Umbilical cord (tissue), 2 donors: ENCODE measurements at places on chromosomes 3 and 15. TPM values are rescaled to one million over a fixed set of nuclear protein-coding genes. Genes with fewer than 3 reads are reported as not detected.
A peak's percentile ranks its signal among the peaks of the same experiment; 100 is the strongest.

Gene TP53BP1
- total RNA-seq, result 52.7 TPM

Gene NEK10
- 4.6 TPM for total RNA-seq

Gene OIP5
- total RNA-seq, result 1.4 TPM

DNA sequence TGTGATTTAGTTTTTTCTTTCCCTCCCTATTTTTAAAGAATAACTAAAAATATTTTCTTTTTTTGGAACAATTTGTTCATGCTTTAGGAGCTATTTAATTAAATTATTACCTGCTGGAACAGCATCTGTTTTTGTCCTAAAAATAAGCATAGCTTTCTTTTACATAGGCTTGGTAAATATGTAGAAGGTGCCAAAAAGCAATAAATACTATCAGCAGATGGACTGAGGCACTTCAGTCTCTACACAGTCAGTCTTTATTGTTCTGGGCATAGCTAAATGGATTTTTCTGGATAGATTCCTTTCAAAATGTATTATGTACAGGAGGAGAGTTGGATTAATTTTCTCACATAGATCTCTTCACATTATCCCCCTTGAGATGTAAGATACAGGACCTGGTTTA, 223.5 kb downstream of the NAALADL2 start:
- no peak for DNase-seq

DNA sequence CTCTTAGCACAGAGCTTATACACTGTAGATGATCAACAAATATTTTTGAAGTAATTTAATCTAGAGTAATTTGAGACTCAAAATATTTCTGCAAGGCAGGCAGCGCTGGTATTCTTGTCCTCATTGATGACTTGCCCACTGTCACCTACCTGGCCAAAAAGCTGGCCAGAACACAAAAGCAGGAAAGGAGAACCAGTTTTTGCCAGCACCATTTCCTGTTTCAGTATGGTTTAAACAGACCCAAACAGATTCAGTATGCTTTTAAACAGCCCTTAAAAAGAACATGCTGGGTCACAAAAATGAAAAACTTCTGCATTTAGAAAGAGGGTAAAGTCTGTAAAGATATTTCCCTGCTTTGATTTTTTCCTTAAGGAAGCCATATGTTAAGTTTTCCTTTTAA, 42.3 kb upstream of the ZNF280D start:
- DNase-seq, result peak; percentile 20

GRCh38 chr3:139202226-139202958, 141.4 kb upstream of the MRPS22 start:
- no peak for DNase-seq

DNA sequence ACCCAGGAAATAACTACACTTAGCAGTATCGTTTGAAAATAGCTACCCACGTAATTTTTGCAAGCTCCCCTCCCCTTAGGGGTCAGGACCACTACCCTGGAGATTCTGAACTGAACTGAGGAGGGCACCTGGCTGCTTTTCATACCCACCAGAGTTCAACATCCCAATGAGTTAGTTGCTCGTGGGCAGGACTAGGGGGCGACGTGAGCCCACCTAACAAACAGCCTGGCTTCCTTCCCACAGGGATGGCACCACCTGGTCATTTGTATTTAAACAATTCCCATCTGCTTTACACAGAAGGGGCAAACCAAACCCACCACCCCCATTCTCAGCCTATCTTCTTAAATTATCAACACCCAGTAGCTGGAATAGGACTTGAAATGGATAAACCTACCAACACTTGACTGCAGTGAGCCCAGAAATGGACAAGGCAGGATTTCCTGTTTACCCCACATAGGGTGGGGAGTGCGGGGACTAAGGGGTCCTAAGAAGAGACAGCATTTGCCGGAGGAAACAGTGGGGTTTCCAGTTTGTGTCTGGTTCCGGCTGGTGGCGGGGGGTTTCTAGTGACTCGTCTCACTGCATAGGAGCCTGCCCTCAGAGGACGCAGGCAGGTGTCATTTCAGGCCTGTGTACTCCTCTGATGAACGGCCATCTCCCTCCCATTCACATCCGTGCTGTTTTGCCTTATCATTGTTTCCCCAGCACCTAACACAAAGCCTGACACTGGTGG, 11.6 kb upstream of the VGLL4 start:
- no peak for DNase-seq

- no peak for DNase-seq
Observed at GRCh38 chr3:40302784-40303183, 6.7 kb upstream of the EIF1B start.

DNA sequence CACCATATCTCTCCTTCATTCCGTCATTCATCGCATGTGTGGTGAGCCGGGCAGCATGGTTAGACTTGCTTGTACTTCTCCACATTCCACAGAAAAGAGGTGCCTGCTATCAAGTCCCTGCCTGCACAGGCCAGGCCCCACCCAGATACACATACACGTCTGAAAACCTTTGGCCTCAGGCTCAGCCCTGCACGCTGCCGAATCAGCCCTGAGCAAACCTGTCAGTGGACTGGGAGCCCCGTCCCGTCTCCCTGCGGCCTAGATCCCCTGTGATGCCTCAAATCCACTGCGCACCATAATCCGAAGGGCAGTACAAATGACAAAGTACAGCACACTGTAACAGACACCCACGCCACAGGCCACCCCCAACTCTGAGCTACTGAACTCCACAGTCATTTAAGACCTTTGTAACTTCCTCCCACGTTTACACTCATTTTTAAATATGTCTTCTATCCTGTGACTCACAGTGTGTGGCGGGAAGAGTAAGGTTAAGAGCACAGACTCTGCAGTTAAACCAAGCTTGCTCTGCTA, 67.1 kb downstream of the MB21D2 start:
- peak; percentile 81 for DNase-seq

DNA sequence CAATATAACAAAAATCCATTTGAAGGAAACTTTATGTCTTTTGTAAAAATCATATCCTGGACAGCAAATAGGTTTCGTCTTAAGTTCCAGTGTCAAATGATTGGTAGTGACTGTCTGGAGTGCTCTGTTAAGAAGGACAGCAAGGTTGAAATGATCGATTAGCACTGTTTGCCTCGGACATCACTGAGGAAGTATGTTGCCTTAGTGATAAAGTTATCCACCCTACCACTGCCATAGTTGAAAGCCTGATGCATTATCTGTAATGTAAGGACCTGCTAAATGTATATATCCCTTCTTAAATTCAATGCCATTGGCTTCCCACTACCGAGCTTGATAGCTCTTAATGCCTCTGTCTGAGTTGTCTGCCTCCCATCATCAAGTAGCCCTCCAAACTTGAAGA, 70.0 kb downstream of the CFAP20DC start:
- DNase-seq, result no peak

DNA sequence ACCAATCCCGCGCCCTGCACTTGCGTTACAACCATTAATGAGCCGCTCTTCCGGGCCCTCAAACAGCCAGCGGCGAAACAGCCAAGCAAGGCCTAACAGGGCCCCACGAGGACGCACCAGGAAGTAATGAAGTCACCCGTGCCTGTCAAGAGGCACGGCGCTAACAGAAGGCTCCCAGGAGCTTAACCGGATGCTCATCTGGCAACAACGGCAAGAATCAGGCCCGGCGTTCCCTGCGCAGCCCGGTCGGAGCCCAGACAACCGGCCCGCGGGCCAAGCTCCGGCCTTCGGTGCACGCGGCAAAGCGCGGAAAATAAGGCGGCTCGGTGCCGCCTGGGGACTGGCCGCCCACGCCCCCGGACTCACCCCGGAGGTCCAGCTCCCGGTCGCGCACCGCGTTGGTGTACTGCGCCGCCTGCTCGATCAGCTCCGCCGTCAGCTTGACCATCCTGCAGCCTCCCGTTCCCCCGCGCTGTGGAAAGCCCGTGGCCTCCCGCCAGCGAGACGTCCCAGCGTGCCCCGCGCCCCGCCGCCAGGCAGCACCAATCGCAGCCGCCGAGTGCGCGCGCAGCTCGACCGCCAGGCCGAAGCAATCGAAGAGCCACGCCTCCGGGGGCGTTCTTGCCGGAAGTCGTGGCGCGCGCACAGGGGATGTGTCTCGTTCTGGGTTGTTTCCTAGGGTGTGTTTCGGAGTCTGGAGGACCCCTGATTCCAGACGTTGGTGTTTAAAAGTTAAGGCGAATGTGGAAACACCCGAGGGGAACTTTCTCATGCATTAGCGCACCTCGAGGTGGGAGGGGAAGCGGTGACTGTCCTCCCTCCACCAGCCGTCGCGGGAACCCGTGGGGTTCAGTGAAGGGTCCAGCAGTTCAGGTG, at the start of gene SNRPA1:
Gene SNRPA1 (minus strand): TSS at position 518 of the 876 bp plus-strand sequence. CDS start 70 bp downstream, at position 448.
- peak; percentile 98 for DNase-seq
